KBM-7 (cell line): ENCODE measurements at places on chromosomes 3 and 15.

GRCh38 chr3:7436542-7436941, 575.6 kb downstream of the GRM7 start:
- DNase-seq: peak; percentile 49

- no peak for DNase-seq
Measured at GRCh38 chr3:133838296-133838789, 32.7 kb downstream of the SRPRB start.

DNA sequence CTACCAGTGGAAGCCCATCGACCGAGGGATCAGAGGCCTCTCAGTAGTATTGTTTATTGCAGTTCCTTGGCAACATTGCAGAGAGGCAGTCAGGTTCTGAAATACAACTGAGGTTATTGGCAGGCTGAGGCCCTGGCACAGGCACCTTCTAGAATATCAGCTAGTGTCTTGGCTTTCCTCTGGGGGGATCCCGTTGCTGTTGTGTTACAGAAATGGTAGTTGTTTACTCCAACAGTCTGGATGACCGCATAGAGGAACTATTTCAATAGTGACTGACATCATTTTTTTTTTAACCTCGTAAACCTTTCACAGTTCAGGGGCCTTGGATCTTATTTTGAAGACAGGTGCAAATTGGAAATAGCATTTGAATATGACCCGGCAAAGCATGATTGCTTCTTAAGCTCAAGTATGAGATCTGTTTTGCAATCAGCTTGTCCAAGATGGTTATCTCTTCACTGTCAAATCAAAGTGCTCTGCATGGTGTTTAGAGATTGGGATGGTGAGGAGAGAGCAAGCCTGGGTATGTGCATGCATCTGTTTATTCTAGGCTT, 63.9 kb downstream of the PGPEP1L start:
- DNase-seq: no peak

DNA sequence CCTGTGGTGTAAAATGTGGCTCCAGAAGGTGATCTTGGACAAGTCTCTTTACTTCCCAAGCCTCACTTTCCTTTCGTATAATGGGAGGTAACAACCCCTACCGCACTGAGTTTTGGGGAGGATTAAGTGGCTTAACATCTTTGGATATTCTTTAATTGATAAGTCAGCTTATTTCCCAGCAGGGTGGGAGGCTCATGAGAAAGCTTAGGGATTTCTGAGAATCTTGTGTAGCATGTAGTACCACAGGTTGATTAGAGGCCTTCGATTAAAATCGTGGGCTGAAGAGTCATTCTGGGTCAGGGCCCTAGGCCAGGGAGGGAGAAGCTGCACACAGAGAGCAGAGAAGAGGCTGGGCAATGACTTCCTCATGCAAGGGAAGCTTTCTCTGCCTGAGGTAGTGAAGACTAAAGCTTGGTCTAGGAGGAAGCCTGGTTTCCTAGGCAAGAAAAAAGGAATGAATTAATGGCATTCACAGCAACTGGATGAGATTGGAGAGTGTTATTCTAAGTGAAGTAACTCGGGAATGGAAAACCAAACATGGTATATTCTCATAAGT, 1.5 kb upstream of the NMNAT3 start:
- no peak for DNase-seq

DNA sequence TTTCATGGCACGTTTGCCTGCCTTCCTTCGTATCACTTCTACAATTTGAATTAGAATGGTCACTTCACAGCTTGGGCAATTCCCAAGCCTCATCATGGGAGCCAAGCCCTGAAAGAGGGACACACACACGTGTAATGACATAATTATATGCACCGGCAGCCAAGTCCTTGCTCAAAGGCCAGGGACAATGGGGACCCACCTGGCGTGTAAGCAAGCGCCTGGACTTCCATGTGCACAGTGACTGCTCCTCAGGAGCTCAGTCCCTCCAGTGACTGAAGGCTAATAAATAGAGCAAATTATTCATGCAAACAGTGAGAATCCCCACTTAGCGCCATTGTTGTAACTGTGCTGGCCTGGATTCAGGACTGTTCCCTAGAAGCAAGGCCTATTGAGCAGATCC, 115.1 kb downstream of the DNAJB8 start:
- DNase-seq: no peak
